CD4-positive, alpha-beta T cell treated with Interleukin-17A for 1 hour (primary cell): ENCODE measurements at places on chromosomes 5 and 9.

GRCh38 chr5:154092356-154093141 lies 53.8 kb downstream of the MFAP3 start:
- no peak for DNase-seq

DNA sequence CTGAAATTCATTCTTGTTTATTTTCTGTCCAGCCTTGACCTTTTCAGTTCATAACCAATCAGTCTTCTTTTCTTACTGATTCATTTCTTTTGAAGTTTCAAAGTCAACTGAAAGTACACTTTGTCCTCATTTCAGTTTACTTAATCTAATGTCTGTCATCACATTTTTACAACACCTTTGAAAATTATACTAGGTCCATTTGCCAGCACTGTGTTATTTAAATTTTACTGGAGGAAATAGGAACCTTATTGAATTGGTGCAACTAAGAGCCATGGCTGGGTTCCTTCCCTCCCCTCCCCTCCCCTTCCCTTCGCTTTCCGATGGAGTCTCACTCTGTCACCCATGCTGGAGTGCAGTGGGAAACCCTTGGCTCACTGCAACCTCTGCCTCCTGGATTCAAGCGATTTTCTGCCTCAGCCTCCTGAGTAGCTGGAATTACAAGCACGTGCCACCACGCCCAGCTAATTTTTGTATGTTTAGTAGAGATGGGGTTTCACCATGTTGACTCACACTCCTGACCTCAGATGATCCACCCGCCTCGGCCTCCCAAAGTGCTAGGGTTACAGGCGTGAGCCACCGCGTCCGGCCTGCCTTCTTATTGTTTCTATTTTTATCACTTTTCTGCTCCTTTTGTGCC lies 6.3 kb downstream of the RMI1 start:
- DNase-seq = no peak

- DNase-seq = peak; percentile 67
Measured at GRCh38 chr5:40623480-40624420, 56.0 kb upstream of the PTGER4 start.

DNA sequence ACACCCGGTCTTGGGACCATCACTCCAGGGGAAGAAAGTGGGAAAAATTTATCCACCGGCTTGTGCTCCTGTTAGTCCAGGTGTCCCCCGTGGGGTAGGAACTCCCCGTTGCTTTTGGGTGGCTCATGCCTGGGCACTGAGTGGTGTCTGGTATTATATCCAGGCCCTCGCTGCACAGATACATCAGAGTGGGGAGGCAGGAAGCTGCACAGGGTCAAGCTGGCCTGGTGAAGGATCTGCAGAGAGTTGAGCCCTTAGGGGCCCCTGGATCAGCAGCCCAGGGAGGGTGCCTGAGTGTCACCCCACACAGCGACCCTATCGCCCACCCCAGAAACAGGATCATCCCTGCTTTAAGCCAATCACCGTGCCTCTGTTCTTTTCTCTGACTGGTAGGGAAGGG lies 24.4 kb upstream of the COL5A1 start:
- DNase-seq = no peak

- no peak for DNase-seq
Measured at GRCh38 chr5:145587710-145588109, 247.4 kb downstream of the PRELID2 start.
